ENCODE measurements at places on chromosomes 4 and X.

GRCh38 chrX:19805046-19805690, 82.2 kb downstream of the SH3KBP1 start:
- DNase-seq, result no peak

GRCh38 chrX:22650691-22651090, 349.1 kb upstream of the DDX53 start:
- no peak for DNase-seq

GRCh38 chr4:82984459-82984858, 26.2 kb downstream of the LIN54 start:
- DNase-seq, result no peak

GRCh38 chrX:71515038-71515396, 17.9 kb upstream of the OGT start:
- no peak for DNase-seq

DNA sequence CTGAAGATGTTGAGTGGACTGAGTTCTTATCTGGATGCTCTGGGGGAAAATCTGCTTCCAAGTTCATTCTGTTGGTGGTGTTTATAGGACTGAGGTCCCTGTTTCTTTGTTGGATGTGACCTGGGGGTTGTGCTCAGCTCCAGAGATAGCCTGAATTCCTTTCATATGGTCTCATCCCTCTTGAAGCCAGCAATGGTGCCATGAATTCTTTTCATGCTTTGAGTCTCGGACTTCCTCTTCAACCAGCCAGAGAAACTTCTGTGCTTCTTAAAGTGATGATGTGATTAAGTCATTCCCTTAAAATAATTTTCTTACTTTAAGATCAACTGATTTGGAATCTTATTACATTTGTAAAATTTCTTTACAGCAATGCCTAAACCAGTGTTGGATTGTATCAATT, 233.8 kb upstream of the UGT8 start:
- DNase-seq, result no peak

GRCh38 chr4:173161311-173161710, 7.3 kb upstream of the GALNT7 start:
- DNase-seq, result no peak

DNA sequence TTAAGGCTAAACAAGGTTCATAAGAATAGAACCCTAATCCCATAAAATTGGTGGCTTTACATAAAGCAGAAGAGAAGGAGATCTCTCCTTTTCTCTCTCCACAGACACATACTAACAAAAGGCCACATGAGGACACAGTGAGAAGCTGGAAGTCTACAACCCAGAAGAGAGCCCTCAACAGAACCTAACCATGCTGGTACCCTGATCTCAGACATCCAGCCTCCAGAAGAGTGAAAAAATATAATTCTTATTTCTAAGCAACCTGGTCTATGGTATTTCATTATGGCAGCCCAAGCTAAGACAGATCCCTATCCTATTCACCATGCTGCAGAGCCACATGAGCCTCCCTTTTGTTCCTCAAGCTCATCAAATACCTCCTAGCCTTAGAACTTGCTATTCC, 195.5 kb downstream of the ANTXR2 start:
- no peak for DNase-seq

DNA sequence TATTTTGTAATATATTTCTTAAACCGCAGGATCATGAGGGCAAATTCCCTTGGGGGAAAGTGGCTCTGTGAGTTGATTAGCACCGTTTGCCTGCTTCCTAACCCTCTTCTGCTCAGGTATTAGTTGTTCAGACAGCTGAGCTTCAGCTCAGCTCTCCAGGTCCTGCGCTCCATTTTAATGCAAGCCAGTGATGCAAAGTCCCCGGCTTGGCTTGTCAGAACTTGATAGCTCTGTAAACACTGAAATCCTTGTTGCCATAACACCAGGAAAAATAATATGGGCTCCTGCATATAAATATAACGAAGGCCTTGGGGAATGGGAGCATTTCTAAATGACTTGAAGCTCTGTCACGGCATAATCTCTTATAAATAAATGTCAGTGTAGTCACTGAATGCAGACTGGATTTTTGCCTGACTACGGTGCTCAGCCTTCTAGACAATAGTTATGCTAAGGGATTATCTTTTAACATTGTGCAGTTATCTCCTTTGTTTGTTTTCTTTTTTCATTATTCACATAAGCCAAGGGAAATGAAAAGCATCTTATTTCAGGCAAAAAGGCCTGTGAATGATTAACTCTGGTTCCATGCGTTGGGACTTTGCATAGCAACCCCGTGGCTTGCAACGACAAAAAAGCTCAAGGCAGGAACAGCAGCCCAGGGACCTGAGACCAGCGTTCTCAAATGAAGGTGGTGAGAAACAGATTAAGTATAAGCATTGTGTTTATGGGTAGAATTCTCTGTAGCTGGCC, 253.2 kb downstream of the SPRY1 start:
- DNase-seq, result no peak

DNA sequence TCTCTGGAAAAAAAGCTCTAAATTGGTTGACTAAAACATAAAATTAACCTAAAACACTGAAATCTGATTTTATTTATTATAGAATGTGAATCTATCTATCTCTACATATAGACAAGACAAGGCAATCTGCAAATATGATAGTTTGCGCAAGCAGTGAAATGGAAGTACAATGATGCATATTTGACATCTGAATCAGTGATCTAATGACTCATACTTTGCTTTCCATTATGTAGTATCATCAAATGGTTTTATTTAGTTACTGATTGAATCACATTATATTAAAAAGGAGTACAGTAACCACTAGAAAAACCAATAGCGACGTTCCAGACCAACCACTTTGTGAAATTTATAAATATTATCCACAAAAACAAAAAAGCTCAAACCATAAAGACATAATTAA, 1969.3 kb downstream of the PCDH7 start:
- no peak for DNase-seq

DNA sequence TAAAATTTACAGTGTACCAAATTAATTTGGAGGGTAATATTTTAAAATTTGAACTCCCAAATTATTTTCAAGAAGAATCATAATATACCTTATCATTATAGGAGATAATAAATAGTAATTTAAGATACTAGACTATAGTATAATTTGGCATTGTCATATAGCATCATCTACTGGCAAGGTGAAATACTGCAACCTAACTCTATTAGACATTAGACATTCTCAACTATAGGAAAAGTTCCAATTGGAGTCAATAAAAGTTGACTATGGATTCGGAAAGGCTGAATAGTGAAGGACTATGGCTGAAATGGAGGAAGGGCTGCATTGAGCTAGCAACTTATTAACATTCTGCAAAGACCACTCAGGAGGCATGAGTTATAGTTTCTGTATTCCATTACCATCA, 113.0 kb downstream of the PRDM5 start:
- no peak for DNase-seq

GRCh38 chr4:1728061-1728980, 7.0 kb downstream of the TACC3 start:
- no peak for DNase-seq

- no peak for DNase-seq
These were observed 91.6 kb downstream of the NYX start for GRCh38 chrX:41538707-41539106.

DNA sequence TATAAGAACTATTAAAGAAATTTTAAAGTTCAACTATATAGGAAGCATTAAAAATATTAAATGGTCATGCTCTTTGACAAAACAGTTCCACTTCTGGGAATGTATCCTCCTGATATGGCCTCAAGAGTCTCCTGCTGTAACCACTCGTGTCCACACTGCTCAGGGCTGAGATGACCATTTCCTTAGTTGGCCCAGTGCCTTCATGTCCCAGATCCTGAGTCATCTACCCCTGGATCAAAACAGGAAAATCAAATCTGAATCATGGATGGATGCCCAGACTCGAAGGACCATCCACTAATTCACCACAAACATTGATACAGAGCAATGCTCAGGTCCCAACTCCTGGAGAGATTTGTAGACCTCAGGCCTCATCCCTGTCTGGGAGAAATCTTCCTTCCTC, 44.7 kb downstream of the GPRASP3 start:
- DNase-seq, result no peak

- DNase-seq, result no peak
These were observed 17.1 kb upstream of the GALNT7 start for GRCh38 chr4:173151496-173151895.

GRCh38 chr4:123352240-123352945, 44.2 kb upstream of the SPRY1 start:
- no peak for DNase-seq

DNA sequence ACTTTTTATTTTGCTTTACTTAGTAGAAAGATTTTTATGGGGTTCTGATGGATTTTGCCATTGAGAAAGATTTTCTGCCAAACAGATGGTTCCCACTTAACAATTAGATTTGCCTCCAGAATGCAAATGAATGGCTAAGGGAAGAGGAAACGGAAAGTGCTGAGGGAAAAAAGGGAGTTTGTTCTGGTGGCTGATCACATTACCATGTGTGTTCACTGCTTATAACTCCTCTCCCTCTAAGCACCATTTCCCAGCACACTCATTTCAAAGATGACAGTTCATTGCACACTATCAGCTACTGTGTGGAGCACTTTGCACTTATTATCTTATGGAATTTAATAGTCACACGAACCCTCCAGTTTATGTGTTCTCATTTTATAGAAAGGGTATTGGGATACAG, 68.0 kb upstream of the GRID2 start:
- no peak for DNase-seq

DNA sequence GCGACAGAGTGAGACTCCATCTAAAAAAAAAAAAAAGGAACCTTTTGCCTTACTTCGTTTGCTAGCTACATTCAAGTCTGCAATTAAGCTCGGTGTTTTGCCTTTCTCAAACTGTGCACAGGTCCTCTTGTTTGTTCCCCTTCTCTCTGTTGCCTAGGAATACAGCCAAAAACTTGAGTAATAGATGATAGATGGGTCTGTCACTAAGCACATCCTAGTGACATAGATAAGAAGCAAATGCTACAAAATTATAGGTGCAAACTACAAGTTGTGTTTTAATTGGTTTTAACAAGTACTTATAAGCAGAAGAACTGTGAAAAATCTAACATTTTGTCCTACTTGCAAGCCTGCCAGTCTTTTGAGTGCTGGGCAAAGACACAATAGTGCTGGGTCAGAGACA, 95.2 kb downstream of the SNCA start:
- no peak for DNase-seq

DNA sequence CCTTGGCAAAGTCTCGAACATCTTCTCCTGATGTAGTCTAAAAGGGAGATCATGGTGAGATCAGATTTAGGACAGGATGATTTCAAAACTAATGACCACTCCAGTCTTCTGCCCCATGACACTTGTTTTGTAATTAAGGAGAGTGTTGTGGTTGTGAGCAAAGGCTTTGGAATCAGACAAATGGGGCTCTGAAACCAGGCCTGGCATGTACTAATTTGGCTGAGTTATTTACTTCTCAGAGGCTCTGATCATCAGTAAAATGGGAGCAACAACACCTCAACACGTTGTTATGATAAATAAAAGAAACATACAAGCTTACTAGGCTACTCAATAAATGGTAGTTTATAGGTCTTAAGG, 106.9 kb upstream of the FTHL17 start:
- no peak for DNase-seq

DNA sequence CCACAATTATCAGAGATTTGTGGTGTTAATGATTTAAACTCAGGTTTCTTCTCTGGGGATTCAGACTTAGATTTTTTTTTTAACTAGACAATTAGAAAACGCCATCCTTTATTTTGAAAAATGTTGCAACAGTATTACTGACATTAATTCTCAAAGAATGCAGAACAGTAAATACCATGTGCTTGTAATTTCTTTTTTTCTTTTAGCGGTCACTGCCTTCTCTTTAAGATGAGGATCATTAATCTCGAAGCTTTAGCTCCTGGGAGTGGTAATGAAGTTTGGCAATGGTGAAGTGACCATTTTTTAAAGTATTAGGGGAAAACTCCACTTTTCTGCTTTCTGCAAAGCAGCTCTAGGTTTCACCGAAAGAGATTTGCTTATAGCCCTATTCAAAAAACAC, 164.0 kb upstream of the MBNL3 start:
- no peak for DNase-seq

DNA sequence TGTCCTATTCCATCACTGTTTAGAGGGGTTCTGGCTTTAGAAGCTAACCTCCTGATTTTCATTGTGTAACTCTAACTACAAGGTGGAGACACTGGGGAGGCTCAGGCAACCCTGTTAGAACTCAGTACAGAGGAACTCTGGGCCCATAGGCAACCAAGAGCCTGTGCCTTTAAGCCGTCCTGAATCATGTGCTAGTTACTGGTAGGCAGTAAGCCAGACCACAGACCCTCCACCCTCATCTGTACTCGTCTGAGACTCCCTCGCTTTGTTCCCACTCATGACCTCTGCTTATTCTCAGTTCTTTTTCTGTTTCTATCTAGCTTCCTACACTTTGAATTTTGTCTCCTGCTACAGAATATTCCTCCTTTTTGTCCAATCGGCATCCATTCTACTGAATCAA, 31.4 kb downstream of the TBC1D1 start:
- no peak for DNase-seq

DNA sequence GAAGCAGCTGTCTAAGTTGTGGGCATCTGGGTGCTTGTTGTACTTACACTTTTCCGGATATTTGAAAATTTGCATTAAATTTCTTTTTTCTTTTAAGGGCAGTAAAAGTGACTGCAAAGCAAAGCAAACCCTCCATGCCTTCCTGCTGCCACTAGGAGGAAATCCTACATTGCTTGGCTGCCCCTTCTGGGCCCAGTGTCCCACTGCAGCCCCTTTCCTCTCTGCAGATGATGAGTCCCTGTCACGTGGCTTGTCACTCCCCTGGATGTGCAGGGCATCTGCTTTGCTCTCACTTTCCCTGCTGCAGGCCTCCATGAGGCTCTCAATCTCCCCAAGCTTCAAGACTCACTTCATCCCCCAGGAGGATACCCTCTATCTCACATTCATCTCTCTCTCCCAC, 12.7 kb downstream of the TSR2 start:
- no peak for DNase-seq

DNA sequence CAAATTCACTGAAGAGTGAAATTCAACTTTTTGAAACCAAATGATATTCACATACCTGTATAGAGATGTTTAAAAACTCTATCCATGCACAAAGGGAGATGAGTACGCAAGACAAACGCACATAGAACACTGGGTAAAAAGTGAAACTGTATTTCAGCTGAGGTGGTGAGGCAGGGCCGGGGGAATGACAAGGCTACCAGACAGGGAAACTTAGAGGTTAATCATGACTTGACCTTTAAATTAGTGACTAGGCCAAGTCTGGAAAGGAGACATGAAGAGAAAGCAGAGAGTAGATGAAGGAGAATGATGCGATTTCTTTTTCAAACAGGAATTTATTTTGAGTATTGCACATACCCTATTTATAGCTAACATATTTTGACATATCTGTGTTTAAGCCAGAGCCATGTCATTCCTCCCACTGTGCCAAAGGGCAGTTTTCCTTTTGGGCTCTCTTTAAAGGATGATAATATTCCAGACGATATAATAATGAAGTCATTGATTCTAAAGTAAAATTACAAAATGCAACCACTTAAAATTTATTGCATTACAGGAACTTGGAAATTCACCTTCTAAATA, 49.4 kb downstream of the ARHGEF6 start:
- no peak for DNase-seq

- no peak for DNase-seq
These were observed 124.0 kb downstream of the FAM53A start for GRCh38 chr4:1559896-1560650.
